ENCODE measurements at places on chromosomes 4 and X.

DNA sequence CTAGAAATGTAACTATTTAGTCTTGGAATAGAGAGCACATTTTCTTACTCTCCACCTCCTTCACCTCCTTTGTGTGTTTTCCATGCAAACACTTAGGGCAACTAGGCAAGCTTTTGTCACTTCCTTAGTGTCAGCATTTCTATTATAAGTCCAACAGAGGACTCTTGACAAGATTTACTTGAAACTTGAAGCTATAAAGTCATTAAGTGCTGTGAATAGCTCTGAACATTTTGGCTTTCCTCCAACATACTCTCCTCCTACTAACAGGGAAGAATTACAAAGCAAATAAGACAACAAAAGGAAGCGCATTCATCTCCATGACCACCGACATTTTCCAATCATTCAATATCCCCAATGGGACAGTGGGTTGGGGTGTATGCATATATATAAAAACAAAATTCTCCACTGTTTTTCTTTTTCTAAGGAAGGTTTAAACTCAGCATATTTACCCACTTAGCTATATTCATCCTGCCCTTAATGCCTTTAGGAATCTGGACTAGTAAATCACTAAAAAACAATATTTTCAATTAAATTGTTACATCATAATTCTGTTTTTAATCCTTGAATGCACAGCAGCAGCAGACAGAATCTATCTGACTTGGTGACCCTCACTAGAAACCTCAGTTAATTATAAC lies 264.6 kb downstream of the SNCA start:
- H3K4me1 ChIP-seq: peaks cover 15% of the 10 kb centered on the region
- H3K27me3 ChIP-seq: no peaks in the 10 kb centered on the region
- peak overlapping the region; percentile 56 for H3K27ac ChIP-seq
- peak; percentile 7 for DNase-seq

GRCh38 chr4:66921433-66921832 lies 623.9 kb downstream of the CENPC start:
- H3K4me3 ChIP-seq: no peak overlapping the region
- H3K36me3 ChIP-seq: no peaks in the 10 kb centered on the region
- no peak for DNase-seq
- no peaks in the 10 kb centered on the region for H3K27me3 ChIP-seq
- no peaks in the 10 kb centered on the region for H3K4me1 ChIP-seq
- H3K27ac ChIP-seq: no peak overlapping the region

- H3K4me3 ChIP-seq: no peak overlapping the region
- no peaks in the 10 kb centered on the region for H3K36me3 ChIP-seq
- no peaks in the 10 kb centered on the region for H3K27me3 ChIP-seq
- DNase-seq: no peak
- H3K4me1 ChIP-seq: no peaks in the 10 kb centered on the region
These were observed 102.6 kb downstream of the SATL1 start for GRCh38 chrX:85140964-85141363.

- no peaks in the 10 kb centered on the region for H3K36me3 ChIP-seq
- no peaks in the 10 kb centered on the region for H3K27me3 ChIP-seq
- no peaks in the 10 kb centered on the region for H3K4me1 ChIP-seq
- no peak overlapping the region for H3K27ac ChIP-seq
- no peak overlapping the region for H3K4me3 ChIP-seq
These were observed 1306.8 kb downstream of the STIM2 start for GRCh38 chr4:28167411-28167810.
